ENCODE measurements at places on chromosomes 1 and 21.
A peak's percentile ranks its signal among the peaks of the same experiment; 100 is the strongest.

DNA sequence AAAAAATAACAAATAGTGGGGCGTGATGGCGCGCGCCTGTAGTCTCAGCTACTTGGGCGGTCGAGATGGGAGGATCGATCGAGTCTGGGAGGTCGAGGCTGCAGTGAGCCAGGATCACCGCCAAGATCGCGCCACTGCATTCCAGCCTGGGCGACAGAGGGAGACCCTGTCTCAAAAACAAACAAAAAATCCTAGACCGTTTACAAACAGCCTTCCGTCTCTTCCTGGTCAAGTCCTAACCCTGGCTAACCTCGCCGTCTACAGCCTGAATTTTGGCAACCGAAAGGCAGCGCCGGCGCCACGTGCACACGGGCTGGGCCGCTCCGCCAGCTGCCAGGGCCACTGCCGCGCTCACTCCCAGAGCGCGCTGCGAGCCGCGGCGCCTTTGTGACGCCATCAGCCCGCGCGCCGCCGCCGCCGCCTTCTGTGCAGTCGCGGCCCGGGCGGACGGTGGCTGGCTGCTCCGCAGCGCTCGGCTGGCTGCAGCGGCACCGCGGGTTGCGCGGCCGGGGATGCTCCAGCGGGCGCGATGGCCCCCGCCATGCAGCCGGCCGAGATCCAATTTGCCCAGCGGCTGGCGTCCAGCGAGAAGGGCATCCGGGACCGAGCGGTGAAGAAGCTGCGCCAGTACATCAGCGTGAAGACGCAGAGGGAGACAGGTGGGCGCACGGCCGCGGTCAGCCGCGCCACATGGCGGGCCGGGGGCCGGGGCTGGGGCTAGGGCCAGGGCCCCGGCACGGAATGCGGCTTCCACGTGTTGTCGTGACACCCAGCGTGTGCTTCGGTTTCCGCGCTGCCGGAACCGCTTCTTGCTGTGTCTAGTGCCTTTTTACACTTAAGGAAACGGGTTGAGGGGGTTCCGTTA is at the start of the genes HSF2BP and RRP1B:
HSF2BP (minus strand) TSS at position 353 of the 865 bp plus-strand sequence. CDS start 1,392 bp downstream, outside the sequence.
RRP1B (plus strand) TSS at position 425 of the 865 bp plus-strand sequence; CDS start at position 530, 105 bp downstream.
- peak; percentile 97 for DNase-seq

GRCh38 chr1:228074954-228075730 is 7.4 kb upstream of the ARF1 start:
- DNase-seq: no peak

DNA sequence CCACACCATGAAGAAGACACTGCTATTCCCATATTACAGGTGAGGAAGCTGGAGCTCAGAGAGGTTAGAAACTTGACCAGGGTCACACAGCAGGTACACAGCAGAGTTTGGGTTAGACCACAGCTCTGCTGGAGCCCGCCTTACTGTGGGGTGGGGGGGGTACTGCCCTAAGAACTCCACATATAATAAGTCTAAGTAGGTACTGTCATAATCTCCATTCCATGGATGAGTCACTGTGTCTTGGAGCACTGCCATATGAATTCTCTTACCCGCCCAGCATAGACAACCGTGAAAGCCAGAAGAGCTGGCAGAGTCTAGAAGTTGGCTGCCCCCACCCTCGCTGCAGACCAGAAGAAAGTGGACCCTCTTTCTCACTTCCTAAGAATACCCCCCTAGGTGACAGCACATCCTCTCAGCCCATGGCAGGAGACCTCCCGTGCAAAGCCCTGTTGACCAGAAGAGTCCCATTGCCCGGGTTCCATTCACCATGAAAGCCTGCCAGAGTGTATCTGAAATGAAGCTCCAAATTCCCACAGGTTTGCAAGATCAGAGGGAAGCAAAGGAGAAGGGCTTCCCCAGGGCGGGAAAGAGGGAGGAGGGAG is 5.2 kb upstream of the PLA2G2D start:
- peak; percentile 42 for DNase-seq

- no peak for DNase-seq
Observed at GRCh38 chr1:208204779-208205178, 39.4 kb downstream of the PLXNA2 start.

GRCh38 chr1:242813490-242814091 is 289.1 kb upstream of the PLD5 start:
- no peak for DNase-seq

GRCh38 chr21:23014021-23014420 is 2015.8 kb downstream of the NCAM2 start:
- no peak for DNase-seq
